ENCODE measurements at places on chromosomes 1 and 21.

- no peak for DNase-seq
These were observed 26.6 kb upstream of the RGS13 start for GRCh38 chr1:192609110-192610079.

DNA sequence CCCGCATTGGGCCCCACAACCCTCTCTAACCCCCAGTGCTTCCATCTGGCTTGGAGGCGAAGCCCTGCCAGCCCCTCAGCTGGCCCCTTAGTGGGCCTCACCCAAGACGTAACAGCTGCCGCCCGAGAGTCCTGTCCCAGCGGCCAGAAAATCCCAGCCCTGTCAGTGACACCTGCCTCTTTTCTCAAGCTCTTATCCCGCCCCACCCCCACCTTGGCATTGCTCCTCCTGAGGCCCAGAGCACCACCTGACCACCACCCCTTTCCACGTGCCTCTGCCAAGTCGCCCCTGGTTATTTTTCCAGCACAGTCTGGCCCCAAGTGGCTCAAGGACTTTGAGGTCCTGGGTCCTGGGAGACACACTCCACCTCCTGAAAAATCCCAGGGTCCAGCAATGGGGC lies 5.9 kb upstream of the CTRC start:
- DNase-seq, result no peak

DNA sequence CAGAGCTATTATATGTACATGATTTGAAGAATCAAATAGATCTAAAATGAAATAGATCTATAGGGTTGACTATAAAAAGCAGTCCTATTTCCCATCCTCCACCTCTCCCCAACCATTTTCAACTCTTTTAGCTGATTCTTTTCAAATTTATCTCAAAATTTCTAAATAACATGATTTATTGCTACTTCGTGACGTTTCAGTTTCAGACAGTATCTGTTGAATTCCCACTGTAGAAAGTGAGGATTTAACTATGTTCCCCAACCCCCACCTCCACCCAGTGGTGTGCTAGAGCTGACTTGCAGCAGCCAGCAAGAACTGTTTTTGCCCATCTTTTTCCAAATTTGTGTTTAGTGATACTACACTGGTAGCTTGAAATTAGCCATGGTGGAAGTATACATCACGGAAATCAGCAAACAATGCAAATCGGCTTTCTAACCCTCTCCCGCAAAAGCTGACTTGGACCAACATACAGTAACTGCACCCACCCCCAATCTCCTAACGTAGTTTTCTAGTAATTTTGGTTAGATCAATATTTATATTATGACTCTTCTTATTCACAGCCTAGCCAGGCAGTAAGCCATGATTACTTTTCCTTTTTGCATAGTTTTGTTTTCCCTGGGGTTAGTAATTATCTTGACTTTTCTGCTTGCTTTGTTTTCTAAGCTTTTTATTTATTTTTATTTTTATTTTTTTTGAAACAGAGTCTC lies 10.9 kb downstream of the SEMA4A start:
- no peak for DNase-seq

DNA sequence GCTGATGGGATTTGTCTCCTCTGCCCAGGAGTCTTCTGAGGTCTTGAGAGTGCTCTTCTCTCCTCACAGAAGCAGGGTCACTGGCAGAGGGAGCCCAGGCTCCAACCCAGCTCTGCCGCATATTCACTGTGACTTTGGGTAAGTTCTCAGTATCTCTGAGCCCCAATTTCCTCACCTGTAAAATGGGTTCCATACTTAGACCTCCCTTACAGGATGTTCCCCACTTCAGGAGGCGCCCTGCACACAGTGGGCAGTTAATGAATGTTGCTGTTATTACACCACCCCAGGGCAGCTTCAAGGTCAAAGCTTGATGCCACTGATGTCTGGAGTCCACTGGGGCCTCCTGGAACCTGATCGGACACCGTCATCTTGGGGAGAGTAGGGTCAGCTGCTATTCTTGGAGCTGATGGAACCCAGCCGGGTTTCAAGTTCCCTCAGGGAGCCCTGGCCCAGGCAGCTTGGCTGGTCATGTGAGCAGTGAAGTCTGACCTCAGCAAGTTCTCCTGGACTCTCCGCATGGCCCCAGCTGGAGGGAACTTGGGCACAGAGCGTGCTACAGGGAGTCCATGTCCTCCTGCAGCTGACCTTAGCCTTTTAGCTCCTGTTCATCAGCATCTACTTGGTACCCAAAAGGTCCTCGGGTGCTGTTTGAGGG lies 21.8 kb downstream of the COA7 start:
- no peak for DNase-seq

DNA sequence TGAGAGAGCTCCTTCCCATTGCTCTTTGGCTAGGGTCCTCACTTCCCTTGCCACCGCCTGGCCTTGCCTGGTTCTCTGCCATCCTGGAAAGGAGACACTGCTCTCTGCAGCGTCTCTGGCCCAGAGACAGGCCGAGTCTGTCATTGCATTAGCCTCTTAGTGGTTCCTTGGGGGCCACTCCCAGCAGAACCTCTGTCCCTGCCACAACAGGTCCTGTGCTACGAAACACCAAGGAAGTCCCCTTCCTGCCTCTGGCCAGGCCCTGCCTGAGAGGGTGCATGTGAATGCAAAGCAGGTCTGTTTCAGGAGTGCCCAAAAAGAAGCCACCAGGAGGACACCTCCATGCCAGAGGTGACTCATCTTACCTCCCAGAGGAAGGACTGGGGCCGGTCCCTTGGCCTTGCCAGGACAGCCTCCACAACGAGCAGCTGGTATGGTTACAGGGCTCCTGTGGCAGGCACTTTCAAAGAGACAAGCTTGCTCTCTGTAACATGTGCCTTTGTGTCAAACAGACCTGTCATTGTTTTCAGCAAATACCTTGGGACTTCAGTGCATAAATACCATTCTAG lies 59.6 kb downstream of the VPS26C start:
- no peak for DNase-seq

DNA sequence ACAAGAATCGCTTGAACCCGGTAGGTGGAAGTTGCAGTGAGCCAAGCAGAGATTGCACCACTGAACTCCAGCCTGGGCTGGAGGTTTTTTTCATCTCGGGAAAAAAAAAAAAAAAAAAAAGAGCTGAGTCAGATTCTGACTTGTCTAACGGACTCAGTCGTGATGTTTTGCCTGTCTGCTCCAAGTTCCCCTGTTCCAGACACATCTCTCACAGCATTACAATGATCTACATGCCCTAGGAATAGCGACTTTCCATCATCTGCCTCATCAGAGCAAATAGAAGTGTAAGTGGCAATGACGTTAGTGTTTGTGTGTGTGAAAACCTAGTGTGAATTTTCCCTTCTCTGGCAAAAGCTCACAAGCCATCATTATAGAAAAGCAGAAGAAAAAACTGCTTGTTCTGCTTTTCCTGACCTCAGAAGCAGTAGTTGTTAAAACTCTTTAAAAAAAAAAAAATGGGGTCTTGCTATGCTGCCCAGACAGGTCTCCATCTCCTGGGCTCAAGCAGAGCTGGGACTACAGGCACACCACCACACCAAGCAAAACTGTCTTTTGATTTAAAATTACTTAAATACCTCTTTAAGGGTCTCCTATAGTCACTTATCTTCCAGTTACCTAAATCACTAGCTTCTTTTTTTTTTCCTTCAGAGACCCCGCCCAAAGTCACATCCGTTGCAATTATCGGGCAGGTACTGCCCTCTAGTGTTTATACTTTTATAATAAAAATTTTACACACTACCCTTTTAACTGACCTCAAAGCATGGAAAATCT lies 37.3 kb downstream of the PLEKHO1 start:
- DNase-seq, result no peak

GRCh38 chr1:41868241-41868998 lies 50.3 kb downstream of the HIVEP3 start:
- DNase-seq, result no peak

- DNase-seq, result no peak
These were observed 94.7 kb downstream of the CSMD2 start for GRCh38 chr1:34070201-34070836.

- DNase-seq, result no peak
These were observed 2.5 kb upstream of the MYBPH start for GRCh38 chr1:203178083-203178482.

DNA sequence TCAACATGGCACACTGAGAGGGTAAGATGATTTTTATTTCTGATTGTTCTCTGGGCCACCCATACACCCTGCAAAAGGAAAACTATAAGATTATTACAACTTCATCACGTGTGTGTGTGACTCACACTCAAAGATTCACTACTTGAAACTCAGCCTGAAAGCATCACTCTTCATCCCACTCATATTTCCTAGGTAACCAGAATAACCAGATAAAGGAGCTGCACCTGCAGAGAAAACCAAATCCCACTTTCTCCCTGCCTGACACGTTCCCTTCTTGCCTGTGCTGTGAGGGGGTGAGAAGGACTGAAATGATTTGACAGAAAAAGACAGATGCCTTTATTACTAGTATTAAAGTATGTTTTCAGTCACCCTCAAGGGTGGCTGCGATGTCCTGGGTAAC lies 131.6 kb downstream of the TGFBR3 start:
- no peak for DNase-seq

DNA sequence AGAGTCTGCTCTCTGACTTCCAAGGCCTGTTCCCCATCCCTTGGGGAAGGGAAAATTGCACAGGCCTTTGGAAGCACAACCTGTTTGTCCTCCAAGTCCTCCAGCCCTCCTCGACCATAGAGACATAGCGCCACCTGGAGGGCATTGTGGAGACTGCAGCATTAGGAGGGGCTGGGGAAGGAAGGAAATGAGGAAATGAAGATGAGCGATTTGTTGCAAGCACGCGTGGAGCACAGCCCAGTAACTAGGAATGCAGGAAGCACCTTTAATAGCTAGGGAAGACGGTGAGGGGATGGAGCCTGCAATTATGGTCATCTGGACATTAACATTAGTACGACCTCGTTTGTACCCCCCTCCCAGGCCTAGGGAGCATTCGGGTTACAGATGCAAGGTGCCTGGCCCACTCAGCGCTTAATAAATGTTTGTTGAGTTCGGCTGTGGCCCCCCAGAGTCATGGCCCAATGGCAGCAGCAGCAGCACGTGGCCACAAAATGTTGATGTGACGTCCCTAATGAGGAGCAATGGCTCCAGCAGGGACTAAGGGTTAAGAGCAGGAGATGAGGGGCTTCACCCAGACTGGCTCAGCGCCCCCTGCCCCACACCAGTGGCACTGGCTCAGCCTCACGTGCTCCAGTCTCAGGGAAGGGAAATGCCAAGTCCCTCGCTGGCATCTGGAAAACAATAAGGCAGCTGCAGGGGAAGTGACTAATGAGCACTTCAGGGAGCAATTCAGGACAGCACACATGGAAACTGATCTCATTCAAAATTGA lies 8.0 kb upstream of the CAMK2N1 start:
- DNase-seq, result peak; percentile 74

GRCh38 chr1:118871582-118872171 lies 116.5 kb downstream of the TBX15 start:
- DNase-seq, result no peak

GRCh38 chr1:84155517-84155916 lies 11.4 kb downstream of the PRKACB start:
- DNase-seq, result no peak

GRCh38 chr1:219099307-219099706 lies 74.4 kb upstream of the LYPLAL1 start:
- DNase-seq, result no peak

- DNase-seq, result no peak
These were observed 427 bp downstream of the AKR7A2 start for GRCh38 chr1:19311503-19311930.

DNA sequence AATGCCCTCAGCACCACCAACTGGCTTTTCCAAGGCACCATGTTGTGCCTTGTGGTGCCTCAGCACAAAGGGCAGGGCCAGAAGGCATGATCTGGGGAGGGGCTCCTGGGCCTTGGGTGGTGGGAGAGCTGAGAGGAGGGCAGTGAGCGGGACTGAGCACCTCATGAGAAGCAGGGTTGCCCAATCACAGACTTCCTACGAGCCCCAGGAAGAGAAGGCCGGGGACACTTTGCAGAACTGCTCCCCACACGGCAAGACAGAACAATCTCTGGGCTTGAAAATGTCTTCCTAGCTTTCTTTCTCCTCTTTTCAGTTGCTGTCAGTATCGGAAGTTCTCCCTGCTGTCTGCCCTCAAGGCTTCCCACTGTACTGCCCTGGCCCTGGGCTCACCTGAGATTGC lies 6.8 kb downstream of the KCNJ10 start:
- DNase-seq, result no peak

GRCh38 chr1:68379085-68379478 lies 70.7 kb downstream of the RPE65 start:
- DNase-seq, result no peak

GRCh38 chr1:199287206-199287605 lies 648.4 kb downstream of the PTPRC start:
- DNase-seq, result no peak

DNA sequence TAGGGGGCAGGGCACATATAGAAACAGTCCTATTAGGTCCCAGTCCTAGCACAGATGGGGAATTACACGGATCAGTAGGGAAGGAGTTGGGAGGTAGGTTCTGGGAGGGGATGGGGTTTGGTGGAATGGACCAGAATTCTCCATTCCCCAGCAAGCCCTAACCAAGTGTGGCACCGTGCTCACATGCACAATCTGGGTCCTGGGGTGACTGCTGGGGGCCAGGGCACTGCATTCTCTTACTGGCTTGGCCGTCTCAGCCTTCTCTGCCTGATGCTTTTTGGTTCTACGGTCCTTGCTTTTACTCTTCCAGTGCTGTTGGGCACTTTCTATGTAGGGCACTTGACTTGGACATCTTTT lies 53.9 kb downstream of the NENF start:
- no peak for DNase-seq

DNA sequence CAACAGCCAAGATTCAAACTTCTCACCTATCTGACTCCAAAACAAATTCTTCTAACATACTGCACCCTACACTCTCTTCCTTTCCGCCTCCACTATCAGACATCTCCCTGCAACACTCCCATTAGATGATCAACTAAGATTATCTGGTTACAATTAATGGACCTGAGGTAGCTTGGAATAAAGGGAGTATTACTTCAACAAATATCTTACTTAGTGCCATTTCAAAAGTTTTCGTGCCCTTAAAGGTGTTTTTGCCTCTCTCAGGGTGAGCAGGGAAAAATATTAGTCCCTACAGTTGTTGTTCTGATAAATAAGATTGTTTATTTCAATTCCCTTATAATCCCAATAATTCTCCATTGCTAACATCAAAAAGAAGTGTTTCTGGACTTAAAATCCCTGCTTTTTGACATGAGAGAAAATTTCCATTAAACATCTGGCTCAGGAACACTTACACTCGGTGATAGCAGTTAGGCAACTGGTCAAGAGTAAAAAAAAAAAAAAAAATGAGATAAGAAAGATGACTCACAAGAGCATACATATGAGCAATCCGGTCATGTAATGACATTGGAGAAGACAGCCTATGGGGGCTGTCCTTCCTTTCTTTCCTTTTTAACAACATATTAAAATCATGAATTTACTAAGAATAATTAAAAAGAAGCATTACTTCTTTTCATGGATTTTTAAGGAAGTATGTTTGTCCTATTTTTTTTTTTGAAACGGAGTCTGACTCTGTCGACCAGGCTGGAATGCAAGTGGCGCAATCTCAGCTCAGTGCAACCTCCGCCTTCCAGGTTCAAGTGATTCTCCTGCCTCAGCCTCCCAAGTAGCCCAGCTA lies 7.6 kb downstream of the RSBN1 start:
- DNase-seq, result no peak

- peak; percentile 14 for DNase-seq
These were observed 750 bp downstream of the SYNJ1 start for GRCh38 chr21:32726839-32727686.

- no peak for DNase-seq
These were observed 167.8 kb downstream of the PIGK start for GRCh38 chr1:77051425-77051824.

- DNase-seq, result no peak
These were observed 383.0 kb upstream of the VAMP3 start for GRCh38 chr1:7388141-7388487.
